ENCODE measurements at places on chromosomes 2 and 18.

DNA sequence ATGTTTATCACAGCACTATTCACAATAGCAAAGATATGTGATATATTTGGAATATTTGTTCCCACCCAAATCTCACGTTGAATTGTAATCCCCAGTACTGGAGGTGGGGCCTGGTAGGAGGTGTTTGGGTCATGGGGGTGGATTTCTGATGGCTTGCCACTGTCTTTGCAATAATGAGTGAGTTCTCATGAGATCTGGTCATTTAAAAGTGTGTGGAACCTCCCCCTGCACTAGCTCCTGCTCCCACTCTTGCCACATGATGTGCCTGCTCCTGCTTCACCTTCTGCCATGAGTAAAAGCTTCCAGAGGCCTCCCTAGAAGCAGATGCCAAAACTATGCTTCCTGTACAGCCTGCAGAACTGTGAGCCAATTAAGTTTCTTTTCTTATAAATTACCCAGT lies 72.2 kb upstream of the DYNC1I2 start:
- no peak for DNase-seq

DNA sequence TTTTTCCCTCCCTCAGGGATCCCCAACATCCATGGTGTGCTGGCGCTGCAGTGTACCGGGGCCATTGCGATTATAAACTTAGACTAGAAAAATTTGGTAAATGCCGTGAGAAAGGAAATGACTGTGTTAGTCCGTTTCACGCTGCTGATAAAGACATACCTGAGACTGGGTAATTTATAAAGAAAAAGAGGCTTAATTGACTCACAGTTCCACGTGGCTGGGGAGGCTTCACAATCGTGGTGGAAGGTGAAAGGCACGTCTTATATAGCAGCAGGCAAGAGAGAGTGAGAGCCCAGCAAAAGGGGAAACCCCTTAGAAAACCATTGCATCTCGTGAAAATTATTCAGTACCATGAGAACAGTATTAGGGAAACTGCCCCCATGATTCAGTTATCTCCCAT lies 44.3 kb downstream of the NTSR2 start:
- no peak for DNase-seq

- no peak for DNase-seq
These were observed 11.6 kb downstream of the CDKL4 start for GRCh38 chr2:39232141-39232540.

GRCh38 chr2:45992021-45992740 lies 305.0 kb upstream of the EPAS1 start:
- peak; percentile 74 for DNase-seq

GRCh38 chr2:68714866-68715265 lies 19.7 kb upstream of the ARHGAP25 start:
- DNase-seq = peak; percentile 40

GRCh38 chr2:56380861-56381260 lies 197.1 kb downstream of the CCDC85A start:
- no peak for DNase-seq

DNA sequence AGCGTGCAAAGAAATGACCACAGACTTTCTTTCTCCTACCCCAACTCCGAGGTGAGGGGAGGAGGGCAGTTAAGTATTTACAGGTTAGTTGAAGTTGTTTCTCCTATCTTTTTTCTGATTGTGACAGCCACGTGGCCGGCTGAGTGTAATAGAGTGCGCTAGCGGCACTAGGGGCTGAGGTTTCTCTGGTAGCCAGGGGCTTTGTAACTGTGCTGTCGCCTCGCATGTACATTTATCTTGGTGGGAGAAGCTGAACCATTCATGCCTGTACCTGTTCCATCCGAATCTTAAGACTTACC lies 214.1 kb upstream of the STON1 start:
- peak; percentile 40 for DNase-seq

DNA sequence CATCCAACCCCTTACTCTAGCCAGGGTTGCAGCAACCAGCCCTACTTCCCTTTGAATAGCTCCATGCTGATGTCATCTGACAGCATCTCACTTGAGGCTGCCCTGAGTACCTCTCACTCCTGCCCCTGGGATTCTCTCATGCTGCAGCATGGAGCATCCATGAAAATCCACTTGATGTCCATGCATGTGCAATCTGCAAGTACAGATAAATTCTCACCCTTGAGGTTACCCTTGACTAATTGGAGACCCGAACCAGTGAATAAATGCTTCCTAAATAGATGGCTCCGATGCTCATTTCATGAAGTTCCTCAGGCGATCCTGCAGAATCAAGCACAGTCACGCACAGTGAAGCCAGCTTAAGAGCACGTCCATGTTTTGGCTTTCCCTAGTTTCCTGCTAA lies 298.3 kb downstream of the RBM43 start:
- DNase-seq = no peak

DNA sequence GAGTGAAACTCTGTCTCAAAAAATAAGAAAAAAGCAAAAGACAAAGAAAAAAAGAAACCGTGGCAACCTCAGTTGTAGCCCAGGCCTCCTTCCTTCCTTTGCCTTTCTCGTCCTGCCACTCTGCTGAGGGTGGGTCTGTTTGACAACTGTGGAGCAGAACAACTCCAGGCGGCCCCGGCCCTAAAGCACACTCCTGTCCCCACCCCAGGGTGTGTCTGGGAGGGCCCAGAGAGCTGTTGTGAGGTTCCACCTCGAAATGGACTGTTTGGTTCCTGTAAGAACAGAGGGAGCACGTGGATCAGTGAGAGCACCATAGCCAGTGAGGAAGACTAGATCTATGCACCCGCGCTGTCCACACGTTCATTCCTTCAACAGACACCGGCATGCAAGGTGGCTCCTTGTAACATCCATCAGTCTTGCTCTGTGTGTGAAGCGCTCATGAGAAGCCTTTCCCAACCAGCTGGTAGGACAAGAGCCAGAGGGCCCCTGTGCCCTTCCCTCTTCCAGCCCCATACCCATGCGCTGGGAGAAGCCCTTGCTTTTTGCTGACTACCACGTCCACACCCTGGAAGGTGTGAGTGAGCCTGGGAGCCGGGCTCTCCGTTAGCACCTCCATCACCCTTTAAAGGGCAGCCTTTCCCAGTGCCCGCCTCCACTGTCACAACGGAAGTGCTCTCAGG lies 61.6 kb downstream of the SOWAHC start:
- DNase-seq = no peak

- DNase-seq = no peak
These were observed 43.8 kb upstream of the RBM44 start for GRCh38 chr2:237754626-237755248.

DNA sequence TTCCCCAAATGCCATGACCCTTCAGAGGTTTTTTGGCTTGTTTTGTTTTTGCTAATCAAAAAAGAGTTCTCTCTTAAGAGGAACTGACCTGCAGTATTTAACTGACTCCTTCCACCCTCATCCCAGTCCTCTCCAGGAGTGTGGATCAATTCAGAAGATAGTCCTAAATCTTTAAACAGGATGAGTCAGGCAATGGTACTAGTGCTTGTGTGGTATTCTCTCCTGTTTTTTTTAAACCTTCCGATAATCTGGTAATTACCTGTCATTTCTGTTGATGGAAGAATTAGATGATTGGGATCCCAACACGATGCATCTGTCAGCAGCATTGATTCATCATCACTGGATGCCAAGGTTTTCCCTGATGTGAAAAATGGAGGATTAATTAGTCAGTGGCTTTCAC lies 41.2 kb downstream of the ETAA1 start:
- no peak for DNase-seq

GRCh38 chr2:45962177-45962921 lies 310.9 kb downstream of the PRKCE start:
- DNase-seq = peak; percentile 64

GRCh38 chr2:20052229-20052851 lies 912 bp upstream of the LAPTM4A start:
- DNase-seq = peak; percentile 91

- DNase-seq = no peak
These were observed 30.2 kb downstream of the RBM45 start for GRCh38 chr2:178142274-178143065.

GRCh38 chr2:102103992-102104871 lies 38.3 kb upstream of the IL1R1 start:
- peak; percentile 83 for DNase-seq

DNA sequence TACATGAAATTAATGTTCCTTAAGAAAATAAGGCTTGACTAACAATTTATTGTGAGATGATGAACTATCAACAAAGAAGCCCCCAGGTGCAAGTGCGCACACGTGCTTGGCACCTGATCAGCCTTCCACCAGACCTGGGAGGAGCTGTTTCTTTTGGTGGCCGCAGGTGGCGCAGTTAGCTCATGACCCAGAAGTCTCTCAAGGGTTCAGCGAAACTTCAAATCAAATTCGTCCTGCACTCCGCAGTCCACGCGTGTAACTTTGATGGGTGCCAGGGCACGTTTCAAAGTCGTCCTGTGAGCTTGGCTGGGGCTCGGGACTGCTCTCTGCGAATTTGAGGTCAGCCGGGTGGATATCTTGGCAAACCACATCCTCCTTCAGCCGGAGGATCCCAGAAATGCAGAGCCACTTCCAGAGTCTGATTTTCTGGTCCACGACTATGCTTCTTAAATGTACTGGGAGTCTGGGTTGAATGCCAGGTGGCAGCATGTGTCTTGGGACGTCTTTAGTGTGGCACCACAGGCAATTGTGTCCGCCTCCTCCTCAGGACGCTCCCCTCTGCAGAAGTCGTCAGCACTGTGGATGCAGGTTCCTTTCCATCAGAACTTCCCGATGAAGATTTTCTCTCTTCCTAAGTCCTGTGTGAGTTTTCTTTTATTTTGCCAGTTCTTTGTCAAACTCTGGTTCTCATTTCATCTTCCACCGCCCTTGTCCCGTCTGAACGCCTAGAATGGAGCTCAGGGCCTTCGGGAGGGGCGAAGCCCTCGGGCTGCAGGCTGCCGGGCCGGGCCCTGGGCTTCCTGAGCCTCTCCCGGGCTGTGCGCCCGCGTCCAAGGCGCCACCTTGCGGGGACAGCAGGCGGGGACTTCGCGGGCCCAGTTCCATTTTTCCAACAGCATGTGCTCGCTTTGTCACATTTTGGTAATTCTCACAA lies 61.3 kb upstream of the RAPGEF4 start:
- peak; percentile 13 for DNase-seq

DNA sequence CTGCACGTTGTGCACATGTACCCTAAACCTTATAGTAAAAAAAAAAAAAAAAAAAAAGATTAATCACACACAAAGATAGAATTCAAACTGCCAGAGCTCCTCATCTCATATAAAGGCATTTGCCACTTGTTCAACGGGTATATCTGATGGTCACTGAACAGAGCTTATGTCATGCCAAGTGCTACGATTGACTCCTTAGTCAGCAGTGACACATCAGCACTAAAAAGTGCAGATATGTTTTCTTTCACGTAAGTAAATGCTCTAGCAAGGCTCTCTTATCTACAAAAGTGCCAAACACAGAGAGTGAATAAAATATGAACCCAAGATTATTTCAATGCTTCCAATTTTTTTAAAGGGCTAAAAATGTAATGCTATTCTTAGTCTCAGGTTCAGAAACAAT lies 1.1 kb downstream of the LMAN1 start:
- peak; percentile 85 for DNase-seq

GRCh38 chr18:12027480-12027879 lies 46.2 kb downstream of the IMPA2 start:
- no peak for DNase-seq

DNA sequence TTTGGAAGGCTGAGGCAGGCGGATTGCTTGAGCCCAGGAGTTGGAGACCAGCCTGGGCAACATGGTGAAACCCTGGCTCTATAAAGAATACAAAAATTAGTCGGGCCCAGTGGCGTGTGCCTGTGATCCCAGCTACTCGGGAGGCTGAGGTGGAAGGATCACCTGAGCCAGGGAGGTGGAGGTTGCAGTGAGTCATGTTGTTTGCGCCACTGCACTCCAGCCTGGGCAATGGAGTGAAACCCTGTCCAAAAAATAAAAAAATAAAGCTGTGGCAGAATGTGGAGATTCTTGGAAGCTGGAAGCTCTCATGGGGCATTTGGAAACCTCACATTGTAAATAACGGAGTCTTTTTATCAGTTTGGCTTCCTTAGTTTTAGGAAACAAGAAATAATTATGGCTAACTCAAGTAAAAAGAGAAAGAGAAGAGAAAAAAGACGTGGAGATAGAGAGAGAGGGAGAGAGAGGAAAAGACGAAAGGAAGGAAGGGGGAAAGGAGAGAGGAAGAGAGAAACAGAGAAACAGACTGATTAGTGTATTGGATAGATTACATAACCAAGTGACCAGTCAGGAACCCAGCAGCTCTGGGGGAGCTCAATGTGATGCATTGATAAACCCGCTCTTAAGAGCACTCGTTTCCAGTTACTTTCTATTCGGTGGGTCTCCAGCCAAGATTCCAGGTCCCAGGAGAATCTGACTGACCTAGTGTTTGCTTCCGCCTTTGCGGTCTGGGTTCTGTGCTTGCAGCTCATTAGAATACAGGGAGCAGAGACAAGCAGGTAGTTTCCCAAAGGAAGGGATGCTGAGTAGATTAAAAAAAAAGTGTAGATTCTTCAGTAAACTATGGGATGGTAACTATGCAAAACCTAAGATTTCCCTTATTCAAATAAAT lies 1.1 kb upstream of the SPAST start:
- DNase-seq = peak; percentile 81

- no peak for DNase-seq
These were observed 237.4 kb upstream of the VRK2 start for GRCh38 chr2:57809230-57809629.

DNA sequence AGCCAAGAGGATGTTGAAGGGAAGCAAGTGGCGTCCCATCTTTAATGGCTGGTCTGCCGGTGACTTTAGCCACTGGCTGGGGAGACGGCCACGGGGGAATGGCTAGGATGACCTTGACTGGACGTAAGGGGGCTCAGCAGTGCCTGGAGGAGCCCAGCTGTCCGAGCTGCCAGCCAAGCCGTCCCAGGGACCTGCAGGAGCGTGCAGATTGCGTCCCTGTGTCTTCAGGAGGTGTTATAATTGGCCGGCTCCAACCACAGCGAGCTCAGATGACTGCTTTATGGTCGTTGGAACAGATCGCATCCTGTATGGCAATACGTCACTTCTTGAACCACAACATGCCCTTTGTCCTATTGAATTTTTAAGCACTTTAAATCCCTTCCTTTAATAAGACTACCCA lies 204.6 kb downstream of the EIPR1 start:
- no peak for DNase-seq

- DNase-seq = peak; percentile 56
These were observed 94.4 kb upstream of the NEUROD1 start for GRCh38 chr2:181774685-181775084.

GRCh38 chr18:5488844-5489243 lies 55.0 kb downstream of the EPB41L3 start:
- no peak for DNase-seq

DNA sequence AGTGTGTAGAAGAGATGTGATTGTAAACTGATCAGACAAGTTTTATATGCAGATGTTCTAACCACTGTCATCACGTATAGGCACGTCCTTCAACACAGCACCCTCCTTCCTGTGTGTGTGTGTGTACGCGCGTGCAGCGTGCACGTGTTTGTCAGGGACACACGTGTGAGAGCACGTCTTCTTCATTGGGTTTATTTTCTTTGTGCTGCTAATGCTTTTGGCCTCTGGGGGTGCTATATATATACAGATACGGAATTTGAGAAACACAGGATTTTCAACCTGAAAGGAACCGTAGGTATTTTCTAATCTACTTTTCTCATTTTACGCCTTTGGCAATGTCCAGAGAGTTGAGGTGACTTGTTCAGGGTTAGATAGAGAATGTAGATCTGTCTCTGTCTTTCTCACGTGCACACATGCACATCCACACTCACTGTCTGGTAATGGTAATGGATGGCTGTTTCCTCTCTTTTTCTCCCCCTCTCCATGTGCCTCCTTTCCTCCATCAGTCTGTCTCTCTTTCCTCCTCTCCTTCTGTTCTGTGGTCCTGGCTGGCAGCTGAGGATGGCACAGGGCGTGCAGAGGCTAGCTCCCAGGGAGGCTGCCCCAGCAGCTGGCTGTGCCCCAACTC lies 13.4 kb upstream of the CELF4 start:
- peak; percentile 60 for DNase-seq
